ENCODE measurements at places on chromosomes 13 and 19. TPM values are rescaled to one million over a fixed set of nuclear protein-coding genes. Genes with fewer than 3 reads are reported as not detected.

Gene PLIN4
- total RNA-seq: 12.7 TPM

Gene SLC6A16
- not detected for total RNA-seq

Gene ZNF570
- 6.1 TPM for total RNA-seq

Gene ZNF358
- 76.1 TPM for total RNA-seq

Gene ALKBH6
- 20.0 TPM for total RNA-seq

Gene PSPN
- 0.87 TPM for total RNA-seq

Gene PTPRH
- total RNA-seq: 1.8 TPM

Gene ACP7
- not detected for total RNA-seq

Gene PROZ
- not detected for total RNA-seq

Gene RAB4B
- 15.2 TPM for total RNA-seq

Gene PBX4
- not detected for total RNA-seq

Gene ZNF773
- 11.2 TPM for total RNA-seq

Gene SBK3
- total RNA-seq: not detected

Gene TMC4
- not detected for total RNA-seq

Gene CYP4F12
- total RNA-seq: 0.34 TPM

Gene UBE2L5
- total RNA-seq: not detected

Gene CPAMD8
- 0.49 TPM for total RNA-seq

Gene KIR3DL2
- total RNA-seq: not detected

Gene PLEKHF1
- total RNA-seq: 31.7 TPM

Gene SMIM24
- total RNA-seq: not detected

Gene TINCR
- total RNA-seq: not detected

Gene RASL11A
- 5.8 TPM for total RNA-seq

Gene ARRDC2
- 23.1 TPM for total RNA-seq

Gene LILRB2
- total RNA-seq: not detected

Gene RUVBL2
- total RNA-seq: 90.5 TPM

Gene C3
- 1,917 TPM for total RNA-seq

Gene GSX1
- total RNA-seq: not detected

Gene OVOL3
- not detected for total RNA-seq

Gene TMIGD2
- not detected for total RNA-seq

Gene PRRG2
- 3.6 TPM for total RNA-seq

Gene ZNF93
- total RNA-seq: 2.9 TPM

Gene ZNF71
- total RNA-seq: 4.4 TPM

Gene CD209
- total RNA-seq: not detected

Gene ACER1
- not detected for total RNA-seq

Gene LRRC8E
- total RNA-seq: 4.1 TPM

Gene F2RL3
- total RNA-seq: 0.88 TPM

Gene ZNF627
- total RNA-seq: 7.1 TPM

Gene TGDS
- 10.9 TPM for total RNA-seq

Gene FREM2
- total RNA-seq: not detected

Gene PRSS57
- not detected for total RNA-seq

Gene ATXN8OS
- not detected for total RNA-seq

Gene KCNN4
- not detected for total RNA-seq

Gene TRIP10
- total RNA-seq: 53.5 TPM

Gene ZNF714
- 5.9 TPM for total RNA-seq

Gene ELAVL3
- not detected for total RNA-seq

Data from cardiac ventricle fibroblast (primary cell).